ENCODE measurements at places on chromosomes 1 and 21.

GRCh38 chr1:76989976-76990375, 122.7 kb downstream of the ST6GALNAC5 start:
- DNase-seq, result no peak

DNA sequence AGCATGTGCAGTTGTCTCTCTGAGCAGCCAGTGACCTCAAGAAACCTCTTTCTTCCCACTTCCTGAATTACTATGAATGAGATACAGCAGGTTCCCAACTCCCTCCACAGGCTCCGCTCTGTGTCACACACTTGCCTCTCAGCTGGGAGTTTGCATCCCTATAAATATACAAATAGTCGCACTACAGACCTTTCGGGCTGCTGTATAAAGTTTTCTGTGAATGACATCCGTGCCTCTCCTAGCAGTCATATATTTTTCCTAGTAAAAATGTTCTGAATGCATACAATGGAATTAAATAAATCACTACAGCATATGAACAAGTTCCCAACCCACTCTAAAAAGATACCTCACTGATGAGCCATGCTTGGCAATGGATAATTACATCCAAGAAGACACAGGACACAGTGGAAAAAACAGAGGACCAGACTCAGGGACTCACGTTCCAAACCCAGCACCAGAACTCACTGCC, 66.8 kb downstream of the CAPZB start:
- no peak for DNase-seq

DNA sequence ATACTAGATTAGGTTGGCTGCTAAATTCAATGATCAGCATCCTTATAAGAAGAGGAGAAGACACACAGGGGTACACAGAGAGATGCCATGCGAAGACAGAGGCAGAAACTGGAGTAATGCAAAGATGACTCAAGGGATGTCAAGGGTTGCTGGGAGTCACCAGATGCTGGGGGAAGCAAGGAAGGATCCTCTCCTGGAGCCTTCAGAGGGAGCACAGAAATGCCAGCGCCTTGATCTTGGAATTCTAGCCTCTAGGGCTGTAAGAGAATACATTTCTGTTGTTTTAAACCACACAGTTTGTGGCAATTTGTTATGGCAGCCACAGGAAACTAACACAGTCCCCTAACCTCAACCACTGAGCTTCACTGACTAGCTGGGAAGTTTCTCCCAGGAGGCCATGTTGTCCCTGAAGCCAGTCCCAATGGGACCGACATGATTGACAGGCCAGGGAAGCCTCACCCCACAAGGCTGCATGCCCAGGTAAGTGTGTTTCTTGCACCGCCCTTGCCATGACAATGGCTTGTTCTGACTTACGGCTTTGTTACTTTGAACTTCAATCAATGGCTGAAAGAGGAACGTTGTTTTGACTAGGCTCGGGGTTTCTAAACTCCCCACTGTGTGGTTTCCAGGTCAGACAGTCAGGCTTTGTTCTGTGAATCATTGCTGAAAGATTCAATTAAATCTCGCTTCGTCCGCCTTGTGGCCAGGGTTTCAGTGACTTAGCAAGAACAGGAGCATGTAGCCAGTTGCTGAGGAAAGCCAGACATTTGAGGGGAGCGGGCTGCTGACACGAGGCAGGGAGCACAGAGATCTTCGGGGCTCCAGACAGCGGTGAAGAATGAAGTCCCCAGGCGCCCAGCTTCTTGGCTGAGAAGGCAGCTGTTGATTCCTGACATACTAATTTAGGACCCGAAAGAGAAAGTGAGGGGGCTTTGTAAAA, 62.3 kb downstream of the RUNX1 start:
- no peak for DNase-seq

DNA sequence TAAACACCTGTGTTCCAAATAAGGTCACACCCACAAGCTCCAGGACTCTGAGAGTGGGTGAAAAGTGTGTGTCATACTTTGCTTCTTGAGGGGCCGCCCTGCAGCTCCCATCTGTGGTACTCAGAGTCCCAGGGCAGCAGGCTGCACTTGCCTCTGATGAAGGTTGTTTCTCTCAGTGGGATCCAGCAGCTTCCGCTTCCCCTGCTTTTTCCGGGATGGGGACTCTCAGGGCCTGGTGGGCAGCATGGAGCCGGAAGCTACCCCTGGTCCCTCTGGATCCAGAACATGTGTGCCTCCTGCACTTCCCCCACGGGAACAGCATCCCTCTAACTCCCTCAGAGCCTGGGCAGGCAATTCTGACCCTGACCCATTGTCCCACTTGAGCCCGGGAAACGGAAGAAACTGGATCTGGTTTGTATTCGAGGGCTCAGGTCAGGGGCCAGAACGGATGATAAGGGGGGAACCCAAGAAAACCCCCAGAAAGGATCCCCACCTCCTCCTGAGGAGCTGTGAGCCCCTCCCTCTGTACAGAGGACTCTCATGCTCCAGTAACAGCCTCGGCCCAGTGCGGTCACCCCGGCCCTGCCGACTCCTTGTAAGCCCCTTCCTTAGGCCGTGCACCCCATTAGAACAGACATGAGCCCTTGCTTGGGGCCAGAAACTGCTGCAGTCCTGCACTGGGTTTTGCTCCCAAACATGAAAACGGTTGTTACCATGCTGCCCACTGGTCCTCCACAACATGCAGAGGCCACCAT, 189.5 kb upstream of the C1orf174 start:
- DNase-seq, result no peak

- DNase-seq, result no peak
Observed at GRCh38 chr21:39004634-39005501, 178.4 kb downstream of the PSMG1 start.

- DNase-seq, result peak; percentile 97
Observed at GRCh38 chr1:32650752-32651460, at the start of gene RBBP4. TSS of gene RBBP4 (plus strand) at chr1:32651208. CDS start at chr1:32651307, 99 bp downstream.

DNA sequence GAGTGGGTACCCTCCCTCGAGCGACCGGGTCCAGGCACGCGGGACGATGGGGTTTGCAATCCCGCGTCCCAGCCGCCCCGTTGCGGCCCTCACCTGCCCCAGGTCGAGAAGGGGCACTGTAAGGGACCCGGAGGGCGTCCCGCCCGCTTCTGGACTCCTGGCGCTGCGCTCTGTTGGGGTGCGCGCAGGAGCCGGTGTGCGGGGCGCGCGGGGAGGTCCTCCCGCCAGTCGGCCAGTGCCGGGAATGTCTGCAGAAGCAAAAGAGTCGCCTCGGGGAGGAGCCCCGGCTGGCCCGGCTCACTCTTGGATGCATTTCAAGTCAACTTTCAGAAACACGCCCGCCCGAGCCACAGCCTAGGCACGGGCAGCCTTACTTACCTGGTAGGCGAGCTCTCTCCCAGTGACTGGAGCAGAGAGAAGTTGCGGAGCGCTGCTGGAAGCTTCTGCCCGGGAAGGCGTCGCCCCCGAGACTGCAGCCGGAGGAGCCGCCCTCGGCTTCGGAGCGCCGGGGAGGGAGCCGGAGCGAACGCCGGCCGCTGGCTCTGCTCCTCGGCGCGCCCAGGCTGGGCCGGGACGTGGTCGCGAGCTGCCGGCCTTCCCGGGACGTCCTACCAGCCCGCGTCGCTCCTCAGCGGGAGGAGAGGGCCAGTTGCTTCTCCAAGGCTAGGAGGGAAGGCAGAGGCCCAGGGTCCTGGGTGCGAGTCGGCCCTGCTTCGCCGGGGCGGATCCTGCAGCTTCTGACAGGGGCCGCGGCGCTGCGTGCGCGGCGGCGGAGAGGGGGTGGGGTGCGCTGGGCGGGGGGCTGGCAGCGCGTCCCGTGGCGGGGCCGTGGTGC, at the start of gene LMX1A:
Gene LMX1A, minus strand, starts transcription at position 739 of the 835 bp plus-strand sequence. CDS start 1,156 bp downstream, outside the sequence.
- DNase-seq, result no peak

DNA sequence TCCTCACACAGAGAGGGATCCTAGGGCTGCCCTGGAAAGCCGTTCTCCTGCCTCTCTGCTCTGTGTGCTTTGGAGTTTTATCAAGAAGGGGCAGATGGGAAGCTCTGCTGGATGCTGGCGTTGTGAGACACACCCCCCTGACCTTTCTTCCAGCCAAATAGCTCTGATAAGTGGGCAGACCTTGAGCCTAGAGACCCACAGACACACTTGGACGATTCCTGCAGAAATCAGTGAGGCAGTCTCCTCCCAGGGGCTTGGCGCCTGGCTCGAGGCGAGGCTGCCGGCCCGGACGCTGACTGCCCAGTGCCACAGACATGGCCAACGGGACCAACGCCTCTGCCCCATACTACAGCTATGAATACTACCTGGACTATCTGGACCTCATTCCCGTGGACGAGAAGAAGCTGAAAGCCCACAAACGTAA, at the start of gene MRAP:
Gene MRAP, plus strand, starts transcription at position 198 of the 424 bp plus-strand sequence. Its CDS starts 117 bp downstream, at position 315.
- no peak for DNase-seq

DNA sequence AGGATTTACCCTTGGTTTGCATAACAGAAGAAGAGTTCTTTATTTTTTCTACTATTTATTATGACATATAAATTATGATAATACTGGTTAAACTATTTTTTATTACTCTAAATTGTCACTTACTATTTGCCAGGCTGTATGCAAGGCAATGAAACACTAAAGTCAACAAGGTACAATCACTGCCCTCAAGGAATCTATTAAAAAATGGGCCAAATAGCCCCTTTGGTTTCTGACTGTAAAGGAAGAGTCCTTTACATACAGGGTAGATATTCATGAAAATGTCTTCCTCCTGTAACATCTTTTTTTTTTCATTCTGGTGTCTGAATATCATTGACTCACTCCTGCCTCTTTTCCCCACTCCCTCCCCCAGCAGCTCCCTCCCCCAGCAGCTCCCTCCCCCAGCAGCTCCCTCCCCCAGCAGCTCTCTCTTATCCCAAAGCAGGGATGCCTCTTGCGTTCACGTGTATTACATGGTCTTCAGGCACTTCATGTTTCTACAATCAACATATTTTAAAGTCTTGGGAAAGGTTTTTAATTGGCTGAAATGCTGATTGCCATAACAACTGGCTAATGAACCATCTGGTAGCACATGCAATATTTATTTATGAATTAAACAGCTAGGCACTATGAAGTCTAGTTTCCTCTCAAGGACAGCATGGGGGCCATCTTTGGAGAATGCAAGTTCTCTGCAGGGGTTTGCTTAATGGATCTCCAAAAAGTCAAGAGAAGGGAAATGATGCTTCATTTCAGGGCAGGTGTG, 400.4 kb upstream of the PLXNA2 start:
- DNase-seq, result peak; percentile 26

DNA sequence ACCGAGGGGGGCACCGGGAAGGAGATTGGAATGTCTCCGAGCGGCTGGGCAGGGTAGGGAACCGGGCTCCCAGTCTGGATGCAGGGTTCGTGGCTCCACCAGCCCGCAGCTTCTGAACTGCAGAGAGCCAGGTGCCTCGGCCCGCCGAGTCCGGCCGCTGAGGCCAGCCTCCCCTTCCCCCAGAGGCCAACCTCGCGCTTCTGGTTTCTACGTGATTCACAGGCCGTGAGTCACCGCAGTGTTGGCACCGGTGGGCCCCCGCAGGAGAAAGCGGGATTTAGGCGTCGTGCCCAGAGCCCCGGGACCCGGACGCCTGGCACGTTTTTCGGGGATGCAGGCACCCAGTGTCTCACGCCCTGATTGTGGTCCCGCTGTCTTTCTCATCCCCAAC, 458 bp downstream of the CRABP2 start:
- no peak for DNase-seq

GRCh38 chr1:108114033-108114599, 86.0 kb downstream of the SLC25A24 start:
- no peak for DNase-seq

- peak; percentile 68 for DNase-seq
Observed at GRCh38 chr1:209455145-209455544, 128.4 kb upstream of the CAMK1G start.

DNA sequence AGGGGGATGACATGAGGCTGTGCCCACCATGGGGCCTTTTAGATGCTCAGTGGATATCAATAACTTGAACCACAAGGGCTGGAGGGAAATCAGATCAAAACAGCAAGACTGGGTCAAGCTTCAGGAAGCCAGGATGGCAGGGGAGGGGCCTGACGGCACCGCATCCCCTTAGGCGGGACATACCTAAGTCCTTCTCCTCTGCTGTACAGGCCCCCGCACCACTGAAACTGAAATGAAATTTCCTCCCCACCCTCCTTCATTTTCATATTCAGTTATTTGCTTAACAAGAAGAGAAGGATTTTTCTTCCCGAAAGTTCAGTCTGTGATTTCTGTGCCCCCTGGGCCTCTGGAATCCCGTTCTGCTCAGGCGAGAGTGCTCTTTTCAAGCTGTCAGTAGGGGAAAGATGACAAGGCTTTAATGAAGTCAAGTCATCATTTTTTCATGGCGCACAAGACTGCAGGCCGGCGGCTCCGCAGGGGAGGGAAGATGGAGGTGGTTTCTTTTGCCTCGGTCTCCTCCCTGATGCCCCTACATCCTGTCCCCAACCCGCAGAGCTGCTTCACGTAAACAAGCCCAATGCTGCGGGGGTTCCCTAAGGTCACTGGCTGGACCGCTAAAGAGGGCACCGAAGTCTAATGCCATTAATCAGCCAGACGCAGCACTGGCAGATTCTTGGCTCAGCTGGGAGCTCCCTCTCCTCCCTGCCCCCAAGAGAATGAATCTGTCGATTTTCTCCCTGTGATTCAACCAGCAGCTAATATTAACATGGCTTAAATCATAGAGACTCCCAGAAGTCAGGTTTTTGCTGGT, 264.8 kb downstream of the C1orf94 start:
- DNase-seq, result no peak

DNA sequence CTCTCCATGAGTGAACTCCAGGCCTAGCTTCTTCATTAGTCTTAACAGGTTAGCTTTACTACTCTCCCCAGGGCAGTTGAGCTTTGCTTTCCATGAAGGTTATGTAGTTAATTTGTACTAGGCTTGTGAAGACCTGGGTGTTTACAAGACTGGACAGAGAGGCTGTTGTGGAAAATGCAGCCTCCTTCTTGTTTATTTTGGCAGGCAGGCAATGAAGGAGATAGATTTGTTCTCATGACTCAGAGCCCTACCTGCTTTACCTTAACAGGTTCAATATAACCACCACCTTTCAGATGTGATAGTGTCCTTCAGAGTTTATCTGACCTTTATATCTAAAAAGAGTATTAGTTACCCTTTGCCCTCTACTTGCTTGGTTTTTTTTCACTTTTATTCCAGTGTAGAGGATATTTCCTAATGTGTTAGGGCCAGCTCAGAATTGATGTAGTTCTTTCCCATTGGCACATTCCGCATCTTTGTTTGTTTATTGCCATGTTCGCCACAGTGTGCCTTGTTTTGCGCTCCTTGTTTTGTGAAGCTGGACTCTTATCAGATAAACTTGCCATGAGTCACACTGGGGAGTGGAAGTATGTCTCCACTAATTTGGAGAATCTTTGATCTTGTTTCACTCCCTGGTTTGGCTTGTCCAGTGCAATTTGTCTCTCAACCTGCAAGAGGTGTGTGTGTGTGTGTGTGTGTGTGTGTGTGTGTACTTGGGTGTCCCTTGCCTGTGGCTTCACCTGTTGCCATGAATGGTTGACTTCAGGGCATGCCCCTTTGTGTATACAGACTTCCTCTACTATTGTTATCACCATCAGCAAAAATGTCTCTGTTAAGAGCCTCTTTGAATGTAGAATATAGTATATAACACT, 87.4 kb upstream of the MACF1 start:
- DNase-seq, result no peak

- no peak for DNase-seq
Observed at GRCh38 chr1:171038284-171038683, 52.4 kb upstream of the FMO3 start.

GRCh38 chr1:158118713-158119402, 61.8 kb upstream of the CD1D start:
- no peak for DNase-seq

- DNase-seq, result no peak
Observed at GRCh38 chr1:2310332-2311183, 80.8 kb downstream of the MORN1 start.

- DNase-seq, result no peak
Observed at GRCh38 chr1:67700692-67701410, 15.8 kb downstream of the GADD45A start.

Data from NCI-H2171 treated with DMSO at 0.1 percent for 48 hours (cell line).